Activated naive CD4-positive, alpha-beta T cell treated with anti-CD3 and anti-CD28 coated beads, Interleukin-2, amount 50 U/mL, for 16 hours (primary cell): ENCODE measurements at places on chromosomes 1 and 21.
A peak's percentile ranks its signal among the peaks of the same experiment; 100 is the strongest.

DNA sequence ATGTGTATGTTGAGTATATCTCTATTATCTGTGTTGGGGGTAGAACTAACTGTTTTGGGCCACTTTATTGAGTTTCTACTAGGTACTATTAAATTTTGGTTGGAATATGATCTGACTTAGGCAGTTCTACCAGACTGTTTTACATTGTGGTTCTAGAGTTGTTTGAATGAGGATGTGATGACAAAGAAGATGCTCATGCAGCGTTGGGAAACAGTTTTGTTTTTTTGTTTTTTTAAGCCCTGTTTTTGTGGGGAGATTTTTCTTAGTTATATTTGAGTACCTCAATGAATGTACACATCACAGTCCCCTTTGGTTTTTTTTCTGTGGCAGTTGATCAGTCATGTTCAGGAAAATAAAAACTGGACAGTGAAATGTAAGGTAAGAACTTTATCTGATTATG, 40.1 kb downstream of the TMED5 start:
- DNase-seq, result no peak

- DNase-seq, result no peak
These were observed 490 bp downstream of the SERINC2 start for GRCh38 chr1:31413405-31414001.

- DNase-seq, result no peak
These were observed 16.5 kb downstream of the PIGK start for GRCh38 chr1:77202751-77203150.

DNA sequence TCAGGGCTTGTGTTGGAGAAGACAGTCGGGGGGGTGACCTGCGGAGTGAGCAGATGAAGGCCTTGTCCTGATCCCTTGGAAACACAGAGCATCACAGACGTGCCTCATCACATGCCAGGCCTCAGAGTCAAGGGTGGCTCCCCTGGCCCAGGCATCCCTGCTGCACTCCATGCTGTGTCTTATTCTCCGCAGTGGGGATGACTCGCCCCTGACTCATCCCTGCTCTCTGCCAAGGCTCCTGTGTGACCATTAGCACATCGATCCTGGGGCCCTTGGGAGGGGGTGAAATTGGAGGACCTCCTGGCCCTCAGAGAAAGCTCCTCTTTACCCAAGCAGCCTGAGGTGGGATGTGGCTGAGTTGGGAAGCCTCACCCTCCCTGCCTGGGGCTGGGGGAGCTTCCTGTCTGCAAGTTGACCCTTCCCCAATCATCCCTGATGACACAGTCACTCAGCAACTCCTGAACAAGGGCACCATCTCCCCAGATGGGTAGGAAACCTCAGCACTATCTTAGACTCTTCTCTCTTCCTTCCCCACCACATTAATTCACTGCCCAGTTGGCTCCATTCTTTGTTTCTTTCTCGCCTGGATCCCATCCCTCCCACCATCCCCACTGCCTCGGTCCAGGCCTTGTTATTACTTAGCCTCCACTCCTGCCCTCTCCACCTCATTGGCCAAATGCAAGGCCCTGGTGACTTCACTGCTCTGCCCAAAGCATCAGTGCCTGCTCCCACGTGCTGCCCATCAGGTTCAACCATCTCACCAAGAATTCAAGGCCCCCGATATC, 74.6 kb downstream of the CAMK2N1 start:
- DNase-seq, result no peak

DNA sequence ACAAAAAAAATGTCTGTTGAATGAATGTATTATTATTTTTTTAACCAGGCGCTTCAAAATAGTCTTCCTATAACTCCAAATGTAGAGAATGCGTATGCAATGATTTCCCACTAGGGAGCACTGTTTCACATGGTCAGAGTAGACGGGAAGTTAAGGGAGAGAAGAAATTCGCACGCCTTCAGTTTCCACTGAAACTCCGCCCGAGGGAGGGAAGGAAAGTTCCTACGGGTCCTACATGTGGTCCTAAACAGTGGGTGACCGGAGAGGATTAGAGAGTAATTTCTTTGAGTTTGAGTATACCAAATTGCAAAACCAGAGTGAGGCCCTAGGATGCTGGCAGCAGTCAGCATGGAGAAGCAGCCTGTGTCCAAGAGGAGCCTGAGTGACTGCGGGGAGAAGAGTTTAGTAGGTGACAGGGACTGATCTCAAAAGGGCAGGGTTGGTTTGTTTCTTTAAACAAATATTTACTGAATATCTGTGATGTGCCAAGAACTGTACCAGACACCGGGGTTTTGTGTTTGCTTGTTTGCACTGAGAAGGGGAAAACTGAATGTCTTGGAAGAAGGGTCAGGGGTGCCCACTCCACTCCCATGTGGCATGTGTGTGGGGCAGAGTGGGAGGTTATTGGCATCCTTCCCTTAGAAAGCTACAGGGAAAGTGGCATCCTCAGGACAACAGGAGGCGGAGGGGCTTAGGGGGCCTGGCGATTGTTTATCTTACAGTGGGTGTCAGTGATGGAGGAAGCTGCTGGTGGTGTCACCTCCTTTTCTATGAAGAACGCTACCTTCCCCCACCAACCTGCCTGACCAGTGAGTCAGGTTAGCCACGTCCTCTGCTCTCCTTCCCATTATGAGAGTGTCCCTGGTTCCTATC, 22.8 kb downstream of the RNU5D-1 start:
- DNase-seq, result no peak

DNA sequence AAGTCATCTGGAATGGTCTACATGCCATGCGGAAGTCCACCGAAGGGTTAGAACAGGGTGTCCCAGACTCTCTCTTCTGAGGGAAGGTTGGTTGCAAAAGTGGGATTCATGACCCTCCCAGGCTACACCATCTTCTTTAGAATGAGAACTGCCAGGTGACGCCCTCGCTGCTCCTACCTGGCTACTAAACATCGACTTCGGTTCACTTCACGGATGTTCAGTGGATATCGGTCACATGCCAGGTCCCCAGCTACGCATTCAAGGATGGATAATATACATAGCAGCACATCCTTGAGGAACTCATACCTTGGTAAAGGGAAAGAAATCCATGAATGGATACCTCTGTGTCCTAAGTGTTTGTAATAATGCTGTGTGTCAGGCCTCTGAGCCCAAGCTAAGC, 3.3 kb upstream of the OPTC start:
- DNase-seq, result no peak

- no peak for DNase-seq
These were observed 470.3 kb upstream of the NCAM2 start for GRCh38 chr21:20527731-20528460.

GRCh38 chr1:240691501-240691900, 79.5 kb upstream of the GREM2 start:
- DNase-seq, result no peak

DNA sequence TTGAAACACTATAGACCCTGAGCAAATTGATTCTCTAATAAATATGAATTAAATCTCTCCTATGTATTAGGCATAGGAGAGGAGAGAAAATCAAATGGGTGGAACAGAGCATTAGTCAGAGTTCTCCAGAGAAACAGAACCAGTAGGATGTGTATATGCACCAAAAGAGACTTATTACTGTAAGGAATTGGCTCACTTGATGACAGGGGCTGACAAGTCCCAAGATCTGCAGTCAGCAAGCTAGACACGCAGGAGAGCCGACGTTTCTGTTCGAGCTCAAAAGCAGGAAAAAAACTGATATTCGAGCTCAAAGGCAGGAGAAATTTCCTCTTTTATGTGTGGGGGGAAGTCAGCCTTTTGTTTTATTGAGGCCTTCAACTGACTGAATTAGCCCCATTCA, 259.2 kb upstream of the KAZN start:
- no peak for DNase-seq

- peak; percentile 37 for DNase-seq
These were observed 2.0 kb downstream of the RCSD1 start for GRCh38 chr1:167631936-167632614.
